ENCODE measurements at places on chromosomes 7 and 10. TPM values are rescaled to one million over a fixed set of nuclear protein-coding genes. Genes with fewer than 3 reads are reported as not detected.
A peak's percentile ranks its signal among the peaks of the same experiment; 100 is the strongest.

DNA sequence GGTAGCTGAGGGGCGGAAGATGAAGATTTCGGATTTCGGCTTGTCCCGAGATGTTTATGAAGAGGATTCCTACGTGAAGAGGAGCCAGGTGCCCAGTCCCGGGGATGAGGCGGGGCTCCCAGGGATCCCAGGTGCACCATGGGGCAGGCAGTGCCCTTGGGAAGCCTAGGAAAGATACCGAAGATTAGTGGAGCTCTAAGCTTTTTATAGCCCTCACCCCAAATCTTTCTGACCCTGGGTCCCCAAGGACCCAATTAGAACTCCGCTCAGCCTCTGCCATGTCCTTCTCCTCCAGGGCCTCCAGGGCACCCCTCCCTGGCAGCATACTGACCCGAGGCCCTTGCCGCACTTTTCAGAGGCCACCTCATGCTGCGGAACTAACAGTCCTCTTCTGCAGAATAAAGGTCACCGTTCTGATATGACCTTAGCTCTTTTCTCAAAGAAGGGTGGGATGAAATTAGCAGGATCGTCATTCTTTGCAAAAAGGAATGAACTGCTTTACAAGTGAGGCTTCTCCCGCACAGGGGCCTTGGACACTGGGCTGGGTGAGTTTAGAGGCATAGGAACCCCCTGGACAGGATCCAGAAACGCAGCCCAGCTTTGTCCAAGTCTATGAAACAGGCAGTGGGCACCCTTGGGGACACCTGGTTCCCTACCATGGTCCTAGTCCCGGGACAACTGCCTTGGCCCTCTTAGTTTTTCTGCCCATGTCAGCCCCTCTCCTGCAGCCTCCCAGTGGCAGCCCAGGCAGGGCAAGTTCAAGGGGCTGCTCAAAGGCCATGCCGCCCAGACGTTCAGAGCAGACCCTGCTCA, 17.9 kb upstream of the CSGALNACT2 start:
- no peak overlapping the region for H3K4me3 ChIP-seq
- peaks cover 5% of the 10 kb centered on the region for H3K27me3 ChIP-seq
- no peaks in the 10 kb centered on the region for H3K36me3 ChIP-seq
- H3K27ac ChIP-seq: no peak overlapping the region
- no peak for DNase-seq
- H3K4me1 ChIP-seq: peaks cover 13% of the 10 kb centered on the region

- DNase-seq: no peak
- H3K27me3 ChIP-seq: no peaks in the 10 kb centered on the region
- H3K27ac ChIP-seq: peak overlapping the region; percentile 38
These were observed 400.8 kb downstream of the REEP3 start for GRCh38 chr10:63921908-63922467.

- no peaks in the 10 kb centered on the region for H3K27me3 ChIP-seq
- H3K4me3 ChIP-seq: no peak overlapping the region
- DNase-seq: no peak
- H3K36me3 ChIP-seq: no peaks in the 10 kb centered on the region
- no peaks in the 10 kb centered on the region for H3K4me1 ChIP-seq
These were observed 33.0 kb upstream of the GPR26 start for GRCh38 chr10:123633106-123633505.

DNA sequence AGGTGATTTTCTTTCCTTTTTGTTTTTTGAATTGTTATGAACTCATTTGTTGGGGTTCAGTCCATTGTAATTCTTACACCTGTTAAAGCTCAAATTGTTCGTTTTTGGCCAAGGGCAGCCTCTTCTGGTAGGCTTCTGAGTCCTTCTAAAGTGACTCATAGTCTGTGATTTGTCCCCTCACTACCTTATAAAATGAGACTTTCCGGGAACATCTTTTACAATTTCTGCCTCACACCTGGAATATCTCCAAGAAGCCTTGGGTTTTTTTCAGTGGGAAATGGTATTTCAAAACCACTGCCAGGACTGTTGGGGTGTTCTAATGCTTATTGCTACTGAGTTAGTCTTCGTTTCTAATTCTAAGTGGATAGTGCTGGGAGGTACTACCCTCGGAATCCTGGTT, 56.7 kb downstream of the BMPR1A start:
- no peaks in the 10 kb centered on the region for H3K27me3 ChIP-seq
- H3K27ac ChIP-seq: no peak overlapping the region
- DNase-seq: no peak
- H3K36me3 ChIP-seq: peaks cover 7% of the 10 kb centered on the region
- no peak overlapping the region for H3K4me3 ChIP-seq

Gene GPRIN2
- total RNA-seq: 5.7 TPM

Gene ZNF775
- 4.3 TPM for total RNA-seq

GRCh38 chr7:38694326-38694725, 63.2 kb upstream of the AMPH start:
- no peak for DNase-seq
- no peak overlapping the region for H3K27ac ChIP-seq
- no peaks in the 10 kb centered on the region for H3K36me3 ChIP-seq
- no peak overlapping the region for H3K4me3 ChIP-seq

Gene ZNF789
- total RNA-seq: 7.3 TPM

DNA sequence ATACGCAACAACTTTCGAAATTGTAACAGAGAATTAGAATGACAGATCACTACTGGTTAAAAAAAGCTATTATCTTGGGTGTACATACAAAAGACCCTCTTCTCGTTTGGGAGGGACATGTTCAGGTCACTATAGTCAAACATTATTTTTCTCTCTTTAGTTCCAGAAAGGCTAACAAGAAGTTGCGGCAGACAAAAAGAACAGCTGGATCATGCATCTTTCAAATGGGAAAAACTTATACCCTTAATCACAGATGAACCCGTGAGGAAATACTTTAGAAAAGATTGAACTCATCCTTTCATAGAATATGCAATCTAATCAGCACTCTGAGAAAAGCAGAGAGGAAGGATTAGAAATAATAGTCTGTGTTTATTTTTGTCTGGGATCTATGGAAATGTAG, 72.5 kb downstream of the EVX1 start:
- DNase-seq: no peak
- no peak overlapping the region for H3K4me3 ChIP-seq
- H3K27ac ChIP-seq: no peak overlapping the region
- peaks cover 34% of the 10 kb centered on the region for H3K27me3 ChIP-seq
- no peaks in the 10 kb centered on the region for H3K4me1 ChIP-seq

Gene ADIRF
- 0.54 TPM for total RNA-seq

GRCh38 chr10:62459072-62459471, 84.9 kb downstream of the ZNF365 start:
- peak overlapping the region; percentile 27 for H3K27ac ChIP-seq
- no peaks in the 10 kb centered on the region for H3K27me3 ChIP-seq
- peaks cover 1% of the 10 kb centered on the region for H3K36me3 ChIP-seq

DNA sequence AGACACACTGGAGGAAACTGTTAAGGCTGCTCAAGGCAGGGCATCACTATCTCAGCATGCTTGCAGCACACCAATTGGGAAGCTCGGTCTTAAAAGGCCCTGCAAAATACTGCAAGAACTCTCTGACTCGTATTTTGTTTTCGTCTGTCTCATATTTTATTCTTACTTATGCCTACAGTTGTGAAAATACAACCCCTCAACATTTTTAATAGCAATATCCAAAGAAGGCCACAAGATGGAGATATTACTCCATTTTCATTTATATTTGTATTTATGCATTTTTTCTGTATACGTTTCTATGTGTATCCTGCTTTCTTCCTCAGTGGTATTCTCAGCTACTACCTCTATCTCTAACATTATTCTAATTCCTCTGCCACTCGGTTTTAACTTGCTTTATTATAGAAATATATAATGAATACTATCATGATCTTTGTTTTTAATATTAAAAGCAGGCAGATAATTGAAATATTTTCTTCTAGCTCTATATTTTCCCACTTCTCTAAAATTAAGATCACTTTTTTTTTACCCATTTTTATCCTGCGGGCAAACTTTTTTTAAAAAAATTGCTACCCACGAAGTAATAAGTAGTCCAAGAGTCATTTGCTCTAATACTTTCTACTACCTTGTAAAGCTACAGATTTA, 10.0 kb downstream of the DNAJC1 start:
- no peak overlapping the region for H3K27ac ChIP-seq
- no peak overlapping the region for H3K4me3 ChIP-seq
- no peaks in the 10 kb centered on the region for H3K36me3 ChIP-seq
- H3K4me1 ChIP-seq: peaks cover 8% of the 10 kb centered on the region
- no peak for DNase-seq

Gene ELMO1
- 0.42 TPM for total RNA-seq

DNA sequence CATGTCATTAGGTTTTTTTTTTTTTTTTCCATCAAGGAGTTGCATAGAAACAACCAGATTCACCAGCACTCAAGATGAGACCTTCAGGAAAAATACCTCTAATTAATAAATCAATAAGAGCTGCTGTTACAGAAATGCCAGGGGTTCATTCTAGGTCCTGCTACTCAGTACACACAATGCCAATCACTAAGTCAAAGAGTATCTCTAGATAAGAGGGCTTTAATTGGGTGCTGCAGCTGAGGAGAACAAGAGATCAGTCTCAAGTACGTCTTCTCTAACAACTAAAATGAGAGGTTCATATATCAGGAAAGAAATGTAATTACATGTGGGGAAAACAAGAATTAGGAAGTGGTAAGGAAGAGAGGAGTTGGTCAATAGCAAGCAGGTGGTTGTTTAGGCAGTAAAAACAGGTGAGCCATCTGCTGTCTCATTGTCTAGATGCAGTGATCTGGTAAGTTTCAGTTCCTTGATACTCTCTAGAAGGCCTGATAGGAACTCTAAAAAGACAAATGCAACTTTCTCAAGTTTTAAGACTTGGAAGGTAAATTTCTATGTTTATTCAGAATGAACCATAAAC, 272.9 kb upstream of the ZWINT start:
- H3K36me3 ChIP-seq: no peaks in the 10 kb centered on the region
- H3K27ac ChIP-seq: no peak overlapping the region
- no peaks in the 10 kb centered on the region for H3K27me3 ChIP-seq

Gene FAM180A
- total RNA-seq: 0.27 TPM

GRCh38 chr7:918441-919113, 35.9 kb downstream of the ADAP1 start:
- peak; percentile 68 for DNase-seq
- H3K27me3 ChIP-seq: no peaks in the 10 kb centered on the region
- no peak overlapping the region for H3K27ac ChIP-seq
- no peaks in the 10 kb centered on the region for H3K36me3 ChIP-seq
- H3K4me1 ChIP-seq: peaks cover 15% of the 10 kb centered on the region

- no peaks in the 10 kb centered on the region for H3K4me1 ChIP-seq
- DNase-seq: no peak
- H3K4me3 ChIP-seq: no peak overlapping the region
- H3K27me3 ChIP-seq: peaks cover 6% of the 10 kb centered on the region
These were observed 50.4 kb downstream of the TFEC start for GRCh38 chr7:115980159-115980558.

- H3K4me1 ChIP-seq: peaks cover 19% of the 10 kb centered on the region
- no peak for DNase-seq
- peak overlapping the region; percentile 76 for H3K27ac ChIP-seq
- no peaks in the 10 kb centered on the region for H3K27me3 ChIP-seq
These were observed 123.7 kb downstream of the IMMP2L start for GRCh38 chr7:111438369-111439289.

DNA sequence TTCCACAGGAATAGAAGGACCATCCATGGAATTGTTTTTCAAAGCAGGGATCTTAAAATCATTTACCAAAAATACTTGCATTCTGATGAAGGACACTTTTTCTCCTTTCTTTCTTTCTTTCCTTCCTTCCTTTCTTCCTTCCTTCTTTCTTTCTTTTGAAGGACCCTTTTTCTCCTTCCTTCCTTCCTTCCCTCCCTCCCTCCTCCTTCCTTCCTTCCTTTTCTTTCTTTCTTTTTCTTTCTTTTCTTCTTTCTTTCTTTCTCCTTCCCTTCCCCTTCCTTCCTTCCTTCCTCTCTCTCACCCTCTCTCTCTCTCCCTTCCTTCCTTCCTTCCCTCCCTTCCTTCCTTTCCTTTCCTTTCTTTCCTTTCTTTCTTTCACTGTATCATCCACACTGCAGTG, 74.8 kb downstream of the PRKCQ start:
- H3K27ac ChIP-seq: no peak overlapping the region
- H3K4me3 ChIP-seq: no peak overlapping the region
- DNase-seq: no peak
- H3K4me1 ChIP-seq: no peaks in the 10 kb centered on the region

DNA sequence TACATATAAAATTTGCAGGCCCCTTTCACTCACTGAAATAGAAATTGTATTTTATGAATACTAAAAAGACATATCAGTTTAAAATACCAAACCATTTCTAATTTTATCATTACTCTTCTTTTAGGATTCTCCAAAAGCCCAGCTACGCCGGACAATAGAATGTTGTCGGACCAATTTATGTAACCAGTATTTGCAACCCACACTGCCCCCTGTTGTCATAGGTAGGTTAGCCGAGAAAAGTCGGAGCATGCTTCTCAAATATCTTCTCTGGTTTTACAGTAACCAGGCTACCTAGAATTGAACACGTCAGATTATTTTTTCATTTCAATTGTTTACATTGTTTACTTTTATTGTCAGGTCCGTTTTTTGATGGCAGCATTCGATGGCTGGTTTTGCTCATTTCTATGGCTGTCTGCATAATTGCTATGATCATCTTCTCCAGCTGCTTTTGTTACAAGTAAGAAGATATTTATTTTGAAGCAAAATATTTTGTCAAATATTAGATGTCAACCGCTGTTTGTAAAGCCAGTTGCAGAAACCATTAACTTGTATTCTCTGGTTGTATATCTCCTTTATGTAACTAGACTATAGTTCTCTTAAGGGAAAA, 57.6 kb downstream of the MMRN2 start:
- peaks cover 15% of the 10 kb centered on the region for H3K36me3 ChIP-seq
- H3K27ac ChIP-seq: no peak overlapping the region
- DNase-seq: no peak
- H3K4me3 ChIP-seq: no peak overlapping the region
- H3K27me3 ChIP-seq: no peaks in the 10 kb centered on the region

DNA sequence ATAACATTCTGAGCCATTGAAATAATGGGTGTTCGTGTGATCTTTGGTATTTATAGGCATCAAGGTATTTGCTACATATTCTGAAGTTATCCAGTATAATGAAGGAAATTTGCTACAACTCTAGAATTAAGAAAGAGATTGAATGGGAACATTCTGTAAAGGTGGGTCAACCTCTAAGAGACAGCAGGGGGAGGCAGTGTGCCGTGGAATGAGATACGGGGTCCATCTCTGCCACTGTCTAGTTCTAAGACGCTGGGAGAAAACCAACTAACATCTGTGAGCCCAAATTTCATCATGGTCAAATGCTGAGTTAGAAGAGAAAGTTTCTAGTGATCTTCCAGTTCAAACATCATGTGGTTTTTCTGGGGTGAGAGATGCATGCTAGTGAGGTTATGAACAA, 368.9 kb downstream of the SORCS1 start:
- H3K36me3 ChIP-seq: no peaks in the 10 kb centered on the region
- H3K4me3 ChIP-seq: no peak overlapping the region
- H3K27me3 ChIP-seq: peaks cover 6% of the 10 kb centered on the region
